ENCODE measurements at places on chromosomes 2 and 18. TPM values are rescaled to one million over a fixed set of nuclear protein-coding genes. Genes with fewer than 3 reads are reported as not detected.

ELOA2 gene
- total RNA-seq: not detected

RAD51AP2 gene
- 0.47 TPM for total RNA-seq

GPBAR1 gene
- not detected for total RNA-seq

CNRIP1 gene
- total RNA-seq: 74.2 TPM

POTEC gene
- total RNA-seq: not detected

IGFBP5 gene
- total RNA-seq: 17.2 TPM

OTOS gene
- 0.94 TPM for total RNA-seq

Data from occipital lobe (tissue), 3 donors.